ENCODE measurements at places on chromosomes 3 and 15.
A peak's percentile ranks its signal among the peaks of the same experiment; 100 is the strongest.

GRCh38 chr15:65743637-65744252 lies 48.3 kb downstream of the DENND4A start:
- no peak for DNase-seq

DNA sequence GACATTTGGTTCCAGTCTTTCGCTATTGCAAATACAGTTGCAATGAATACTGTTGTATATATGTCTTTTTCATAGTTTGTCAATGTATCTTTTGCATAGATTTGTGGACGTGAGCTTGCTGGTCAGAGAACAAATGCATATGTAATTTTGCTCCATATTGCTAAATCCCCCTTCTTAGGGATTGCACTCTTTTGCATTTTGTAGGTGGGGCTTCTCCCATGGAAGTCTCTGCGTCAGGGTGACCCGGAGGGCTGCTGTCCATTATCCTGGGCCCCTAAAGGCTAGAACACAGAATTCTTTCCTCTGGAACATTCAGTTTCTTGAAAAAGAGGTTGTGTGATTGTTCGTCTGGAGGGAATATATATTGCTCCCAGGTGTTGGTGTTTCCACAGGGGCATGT lies 25.2 kb upstream of the KLHL25 start:
- no peak for DNase-seq

DNA sequence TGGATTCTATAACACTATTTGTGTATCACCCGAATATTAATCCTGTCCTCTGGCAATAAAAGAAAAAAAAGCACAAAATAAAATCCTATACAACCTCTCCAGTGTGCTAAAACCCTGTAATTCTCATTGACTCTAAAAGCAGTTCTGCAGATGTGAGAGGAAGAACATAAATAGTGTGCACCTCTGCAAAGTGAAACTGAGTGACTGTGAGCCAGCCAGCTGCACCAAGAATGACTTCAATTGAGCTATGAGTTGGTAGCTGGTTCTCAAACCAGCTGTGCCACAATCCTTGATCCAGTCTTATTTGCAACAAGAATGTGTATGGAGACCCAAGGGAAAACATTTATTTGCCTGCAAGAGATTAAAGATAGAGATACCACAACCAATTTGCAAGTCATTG lies 31.2 kb upstream of the COL8A1 start:
- no peak for DNase-seq

DNA sequence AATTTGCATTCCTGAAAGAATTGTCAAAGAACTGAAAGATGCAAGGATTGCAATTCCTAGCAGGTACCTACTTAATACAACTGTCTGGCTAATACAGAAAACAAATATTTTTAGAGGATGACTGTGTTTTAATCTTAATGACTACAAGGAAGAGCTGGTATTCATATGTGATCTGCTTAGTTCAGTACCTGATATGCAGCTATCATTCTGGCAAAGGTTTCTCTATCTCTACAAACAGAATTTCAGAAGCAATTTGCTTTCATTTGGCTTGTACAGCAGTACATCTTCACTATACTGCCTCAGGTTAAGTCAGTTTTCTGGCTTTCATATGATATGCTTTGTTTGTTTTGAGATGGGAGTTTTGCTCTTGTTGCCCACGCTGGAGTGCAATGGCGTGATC lies 51.3 kb downstream of the TBL1XR1 start:
- no peak for DNase-seq

- DNase-seq = no peak
These were observed 121.5 kb downstream of the SLC9A9 start for GRCh38 chr3:143726727-143727126.

- DNase-seq = no peak
These were observed 272.2 kb upstream of the NR2F2 start for GRCh38 chr15:96058103-96058851.

DNA sequence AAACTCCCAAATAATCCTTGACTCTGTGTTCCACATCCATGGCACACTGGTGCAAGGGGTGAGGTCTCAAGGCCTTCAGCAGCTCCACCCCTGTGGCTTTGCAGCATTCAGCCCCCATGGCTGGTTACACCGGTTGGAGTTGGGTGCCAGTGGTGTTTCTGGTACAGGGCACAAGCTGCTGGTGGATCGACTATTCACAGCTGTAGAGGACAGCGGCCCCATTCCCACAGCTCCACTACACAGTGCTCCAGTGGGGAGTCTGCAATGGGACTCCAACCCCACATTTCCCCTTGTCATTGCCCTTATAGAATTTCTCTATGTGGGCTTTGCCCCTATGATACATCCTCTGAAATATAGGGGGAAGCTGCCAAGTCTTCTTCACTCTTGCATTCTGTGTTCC lies 64.3 kb upstream of the SGO1 start:
- DNase-seq = no peak

GRCh38 chr3:66854601-66855151 lies 143.4 kb upstream of the KBTBD8 start:
- no peak for DNase-seq

- no peak for DNase-seq
These were observed 89.2 kb downstream of the TMEM108 start for GRCh38 chr3:133127381-133127780.

DNA sequence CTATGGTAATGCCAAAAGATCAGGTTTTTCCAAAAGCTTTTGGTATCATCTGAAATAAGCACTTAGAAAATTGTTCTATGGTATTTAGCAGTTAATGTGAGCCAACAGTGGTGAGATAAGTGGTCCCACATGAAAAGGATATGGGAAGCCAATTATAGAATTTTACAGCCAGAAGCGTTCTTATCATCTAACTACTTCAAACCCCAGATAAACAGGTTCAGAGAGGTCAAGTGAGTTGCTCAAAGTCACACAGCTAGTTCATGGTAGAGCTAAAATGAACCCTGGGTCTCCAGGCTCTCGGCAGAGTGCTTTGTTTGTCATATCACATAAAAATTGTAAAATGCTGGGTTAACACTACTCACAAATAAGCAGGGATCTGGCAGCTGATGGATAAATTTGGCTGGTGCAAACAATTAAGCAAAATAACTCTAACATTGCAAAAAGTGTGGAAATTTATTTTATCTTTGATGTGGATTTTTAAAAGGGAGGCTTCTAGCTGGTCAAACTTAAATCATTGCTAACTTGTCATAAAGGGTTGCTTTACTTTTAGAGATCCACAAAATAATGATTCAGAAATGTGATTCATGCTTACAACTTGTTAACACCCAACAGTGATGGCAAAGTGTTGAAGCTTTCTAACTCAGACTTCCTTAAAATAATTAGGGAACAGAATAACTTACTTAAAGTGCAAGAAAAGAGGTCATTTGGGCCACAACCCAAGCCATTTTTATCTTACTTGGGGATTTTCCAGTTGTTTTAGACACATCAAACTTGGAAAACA lies 202.8 kb upstream of the TBC1D5 start:
- no peak for DNase-seq

DNA sequence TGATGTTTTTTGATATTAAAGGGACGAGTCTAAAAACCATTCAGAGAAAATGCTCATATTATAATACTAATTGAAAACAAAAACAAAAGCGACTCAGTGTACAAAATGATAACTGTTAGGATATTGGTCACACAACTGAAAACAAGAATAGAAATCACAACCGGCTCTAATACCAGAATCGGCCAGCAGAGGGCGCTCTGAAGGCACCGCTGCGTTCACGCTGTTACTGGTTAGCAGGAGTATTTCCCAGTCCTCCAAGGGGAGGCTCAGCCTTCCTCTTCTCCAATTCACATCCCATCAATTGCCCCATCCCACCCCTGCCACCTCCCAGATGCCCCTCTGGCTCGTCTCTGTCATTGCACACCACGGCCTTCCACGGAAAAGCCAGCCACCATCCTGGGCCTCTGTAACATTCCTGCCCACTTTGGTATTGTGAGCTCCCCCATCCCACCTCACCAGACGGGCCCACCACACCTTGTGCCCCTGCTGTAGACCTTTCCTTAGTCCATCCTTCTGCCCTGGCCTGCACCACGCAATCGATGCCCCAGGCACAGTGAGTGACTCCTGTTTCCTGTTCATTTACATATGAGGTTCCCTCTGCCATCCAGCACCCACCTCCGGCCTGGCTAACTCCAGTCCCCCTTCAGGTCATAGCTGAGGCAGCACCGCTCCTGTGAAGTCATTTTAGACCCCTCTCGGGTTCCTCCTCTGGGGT lies 8.5 kb downstream of the FAM107A start:
- peak; percentile 88 for DNase-seq

Measured in colonic mucosa (tissue), 4 donors.